ENCODE measurements at places on chromosomes 2 and 18.

- DNase-seq: peak; percentile 96
Measured at GRCh38 chr2:41928526-41928925, 119.3 kb upstream of the PKDCC start.

- DNase-seq: no peak
Measured at GRCh38 chr18:43780782-43781340, 503.6 kb upstream of the SYT4 start.

DNA sequence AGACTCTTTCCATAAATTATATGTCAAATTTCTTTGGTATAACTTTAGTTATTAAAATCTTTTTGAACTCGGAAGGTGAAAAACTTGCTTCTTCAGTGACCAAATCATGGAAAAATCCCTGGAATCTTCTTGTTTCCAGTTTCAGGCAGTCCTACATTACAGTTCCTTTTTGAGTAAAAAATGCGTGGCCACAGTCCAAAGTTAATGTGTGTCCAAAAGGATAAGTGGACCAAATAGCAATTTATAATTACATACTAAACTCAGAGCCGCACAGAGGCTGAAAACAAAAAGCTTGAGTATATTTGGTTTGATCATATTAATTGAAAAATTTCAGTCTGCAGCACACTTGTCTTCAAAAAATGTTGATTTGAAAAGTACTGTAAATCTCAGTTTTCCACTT is 28.4 kb upstream of the DYNC2LI1 start:
- no peak for DNase-seq

DNA sequence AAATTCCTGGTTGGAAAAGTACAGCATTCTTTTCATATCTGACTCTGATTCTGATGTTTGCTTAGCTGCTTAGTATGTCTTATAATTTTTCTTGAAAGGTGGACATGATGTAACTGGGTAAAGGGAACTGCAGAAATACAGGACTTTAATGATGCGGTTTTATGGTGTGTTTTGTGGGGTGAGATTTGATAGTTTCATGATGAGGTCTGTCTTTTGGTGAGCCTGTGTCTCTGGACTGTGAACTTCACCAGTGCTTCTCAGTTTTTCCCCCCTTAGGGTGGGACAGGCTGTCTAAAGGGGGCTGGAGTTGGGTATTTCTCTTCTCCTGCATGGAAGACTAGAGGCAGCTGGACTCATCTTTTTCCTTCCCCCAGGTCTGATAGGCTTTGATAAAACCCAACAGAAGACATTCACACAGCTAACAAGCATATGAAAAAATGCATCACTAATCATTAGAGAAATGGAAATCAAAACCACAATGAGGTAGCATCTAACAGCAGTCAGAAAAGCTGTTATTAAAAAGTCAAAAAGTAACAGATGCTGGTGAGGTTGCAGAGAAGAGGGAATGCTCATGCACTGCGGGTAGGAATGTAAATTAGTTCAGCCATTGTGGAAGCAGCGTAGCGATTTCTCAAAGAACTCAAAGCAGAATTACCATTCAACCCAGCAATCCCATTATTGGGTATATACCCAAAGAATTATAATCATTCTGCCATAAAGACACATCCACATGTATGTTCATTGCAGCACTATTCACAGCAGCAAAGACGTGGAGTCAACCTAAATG is 77.6 kb downstream of the EPC2 start:
- no peak for DNase-seq

GRCh38 chr18:21362831-21363230 is 120.8 kb downstream of the GREB1L start:
- no peak for DNase-seq

- DNase-seq: no peak
Measured at GRCh38 chr2:142997231-142997630, 119.8 kb downstream of the KYNU start.

GRCh38 chr2:239790721-239791120 is 234.4 kb downstream of the NDUFA10 start:
- no peak for DNase-seq

GRCh38 chr2:121810959-121811853 is 55.8 kb downstream of the TSN start:
- peak; percentile 46 for DNase-seq

GRCh38 chr2:197925204-197925603 is 120.8 kb downstream of the PLCL1 start:
- DNase-seq: no peak

GRCh38 chr2:173048897-173049661 is 26.6 kb upstream of the MAP3K20 start:
- DNase-seq: peak; percentile 91

GRCh38 chr2:58939388-58939787 is 698.3 kb upstream of the FANCL start:
- no peak for DNase-seq

DNA sequence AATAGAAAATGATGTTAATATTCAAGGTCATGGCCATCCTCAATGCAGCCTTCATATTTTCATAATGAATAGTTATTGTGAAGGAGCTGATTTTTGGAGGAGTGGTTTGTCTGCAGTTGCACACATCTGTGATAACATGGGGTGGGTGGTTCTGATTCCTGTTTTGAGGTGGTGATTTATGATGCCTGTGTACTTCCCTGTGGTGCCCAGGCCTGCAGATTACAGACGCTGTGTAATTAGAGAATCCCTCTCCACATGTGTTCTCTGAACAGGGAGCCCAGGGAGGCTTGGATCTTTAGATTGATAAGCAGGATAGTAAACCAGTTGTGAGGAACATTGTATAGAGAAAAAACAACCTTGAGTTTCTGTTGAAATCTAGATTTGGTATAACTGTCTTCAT is 117.5 kb downstream of the AGAP1 start:
- no peak for DNase-seq

GRCh38 chr2:7011356-7012083 is 94.3 kb downstream of the RNF144A start:
- DNase-seq: no peak

DNA sequence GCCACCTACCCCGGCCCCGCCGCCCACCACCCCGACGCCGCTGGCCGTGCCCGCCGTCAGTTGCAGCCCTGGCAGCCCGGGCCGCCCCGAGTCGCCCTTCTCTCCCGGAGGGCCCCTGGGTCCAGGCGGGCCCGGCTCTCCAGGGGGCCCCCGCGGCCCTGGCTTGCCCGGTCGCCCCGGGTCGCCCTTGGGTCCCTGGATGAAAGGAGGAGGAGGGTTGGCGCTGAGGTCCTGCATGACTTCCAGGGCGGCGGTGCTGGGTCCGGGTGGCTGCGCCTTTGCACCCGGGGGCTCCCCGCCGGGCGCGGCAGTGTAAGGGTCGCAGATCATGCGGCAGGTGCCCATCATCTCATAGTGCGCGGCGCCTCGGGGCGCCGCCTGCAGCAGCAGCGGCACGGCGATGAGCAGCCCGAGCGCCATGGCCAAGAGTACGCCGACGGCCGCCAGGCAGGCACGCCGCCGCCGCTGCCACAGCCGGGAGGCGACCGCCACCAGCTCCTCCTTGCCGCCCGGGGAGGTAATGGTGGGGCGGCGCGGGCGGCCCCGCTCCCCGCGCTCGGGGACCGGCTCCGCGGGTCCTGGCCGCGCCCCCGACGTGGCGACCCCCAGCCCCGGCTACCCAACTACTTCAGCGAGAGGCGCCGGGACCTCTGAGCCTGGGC is 570 bp downstream of the C1QL2 start:
- DNase-seq: no peak

DNA sequence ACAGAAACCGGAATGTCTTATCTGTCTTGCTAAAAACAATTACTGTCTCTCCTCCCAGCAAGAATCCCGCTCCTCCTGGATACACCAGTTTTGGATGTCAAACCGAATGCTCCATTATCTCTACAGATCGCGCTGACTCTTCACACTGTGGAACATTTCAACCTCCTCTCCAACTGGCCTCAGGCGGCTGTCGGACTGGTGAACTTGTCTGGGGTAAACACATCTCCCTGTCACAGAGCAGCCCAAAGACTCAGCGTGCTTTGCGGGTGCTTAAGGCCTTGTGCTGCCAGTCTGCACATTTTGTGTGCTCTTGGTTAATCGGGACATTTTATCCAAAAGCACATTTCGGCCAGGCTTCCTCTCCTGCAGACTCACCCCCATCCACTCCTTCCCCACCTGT is 173.1 kb downstream of the ICOS start:
- no peak for DNase-seq

GRCh38 chr2:202140522-202141252 is 67.6 kb downstream of the KIAA2012 start:
- DNase-seq: no peak

DNA sequence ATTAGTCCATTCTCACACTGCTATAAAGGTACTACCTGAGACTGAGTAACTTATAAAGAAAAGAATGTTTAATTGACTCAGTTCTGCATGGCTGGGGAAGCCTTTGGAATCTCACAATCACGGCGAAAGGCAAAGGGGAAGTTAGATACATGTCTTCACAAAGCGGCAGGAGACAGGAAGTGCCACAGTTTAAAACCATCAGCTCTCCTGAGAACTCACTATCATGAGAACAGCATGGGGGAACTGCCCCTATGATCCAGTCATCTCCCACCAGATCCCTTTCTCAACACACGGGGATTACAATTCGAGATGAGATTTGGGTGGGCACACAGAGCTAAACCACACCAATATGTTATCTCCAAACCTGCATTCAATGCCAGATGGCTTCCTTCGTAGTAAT is 716.1 kb downstream of the DCC start:
- DNase-seq: no peak

GRCh38 chr2:9744256-9745004 is 98.8 kb upstream of the TAF1B start:
- no peak for DNase-seq

DNA sequence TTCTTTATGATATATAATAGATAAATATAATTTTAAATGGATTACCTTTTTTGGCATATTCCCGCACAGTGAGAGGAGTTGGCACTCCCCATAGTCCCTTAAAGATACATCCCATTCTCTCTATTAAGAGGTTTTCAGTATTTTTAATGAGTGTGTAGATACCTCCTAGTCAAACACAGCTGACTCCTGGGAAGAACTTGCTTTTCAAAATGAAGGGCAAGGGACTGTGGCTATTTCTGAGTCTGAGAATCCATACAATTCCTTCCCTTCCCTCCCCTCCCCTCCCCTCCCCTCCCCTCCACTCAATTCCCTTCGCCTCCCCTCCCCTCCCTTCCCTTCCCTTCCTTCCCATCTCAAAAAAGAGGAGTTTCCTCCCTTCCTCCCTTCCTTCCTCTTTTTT is 93.5 kb downstream of the PRPF40A start:
- no peak for DNase-seq

- DNase-seq: no peak
Measured at GRCh38 chr2:182906454-182906853, 40.0 kb upstream of the FRZB start.

- no peak for DNase-seq
Measured at GRCh38 chr2:54981385-54981784, 68.9 kb downstream of the RTN4 start.

DNA sequence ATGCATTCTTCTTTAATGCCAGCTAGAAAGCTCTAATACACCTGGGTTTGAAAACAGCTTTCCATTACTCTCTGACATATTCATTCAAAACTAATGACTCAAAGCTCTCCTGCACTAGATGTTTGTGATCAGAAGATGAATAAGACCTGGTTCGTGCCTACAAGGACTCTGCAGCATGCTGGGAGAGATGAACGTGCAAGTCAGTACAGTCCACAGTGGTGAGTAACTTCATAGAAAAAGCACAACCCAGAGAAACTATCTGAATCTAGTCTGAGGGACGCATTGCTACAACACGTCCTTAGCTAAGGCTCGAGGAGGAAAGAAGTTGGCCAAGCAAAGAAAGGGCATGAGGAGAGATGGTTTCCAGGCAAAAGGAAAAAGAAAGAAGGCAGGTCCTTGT is 234.3 kb downstream of the OSR1 start:
- DNase-seq: peak; percentile 72

GRCh38 chr2:194223218-194223617 is 1433.8 kb upstream of the SLC39A10 start:
- no peak for DNase-seq

- no peak for DNase-seq
Measured at GRCh38 chr18:13397504-13398163, 179.1 kb downstream of the LDLRAD4 start.

- DNase-seq: no peak
Measured at GRCh38 chr2:30366199-30366691, 80.8 kb upstream of the LCLAT1 start.

- peak; percentile 56 for DNase-seq
Measured at GRCh38 chr2:66574701-66575624, 140.0 kb downstream of the MEIS1 start.

- no peak for DNase-seq
Measured at GRCh38 chr2:216842636-216843035, 17.2 kb downstream of the TNP1 start.

DNA sequence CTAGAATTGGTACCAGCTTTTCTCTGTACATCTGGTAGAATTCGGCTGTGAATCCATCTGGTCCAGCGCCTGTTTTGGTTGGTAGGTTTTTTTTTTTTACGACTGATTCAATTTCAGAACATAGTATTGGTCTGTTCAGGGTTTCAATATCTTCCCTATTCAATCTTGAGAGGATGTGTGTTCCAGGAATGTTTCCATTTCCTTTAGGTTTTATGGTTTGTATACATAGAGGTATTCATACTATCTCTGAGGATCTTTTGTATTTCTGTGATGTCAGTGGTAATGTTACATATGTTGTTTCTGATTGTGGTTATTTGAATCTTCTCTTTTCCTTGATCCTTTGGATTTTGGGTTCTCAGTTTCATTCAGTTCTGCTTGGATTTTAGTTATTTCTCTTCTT is 172.1 kb upstream of the ITGA4 start:
- DNase-seq: no peak

DNA sequence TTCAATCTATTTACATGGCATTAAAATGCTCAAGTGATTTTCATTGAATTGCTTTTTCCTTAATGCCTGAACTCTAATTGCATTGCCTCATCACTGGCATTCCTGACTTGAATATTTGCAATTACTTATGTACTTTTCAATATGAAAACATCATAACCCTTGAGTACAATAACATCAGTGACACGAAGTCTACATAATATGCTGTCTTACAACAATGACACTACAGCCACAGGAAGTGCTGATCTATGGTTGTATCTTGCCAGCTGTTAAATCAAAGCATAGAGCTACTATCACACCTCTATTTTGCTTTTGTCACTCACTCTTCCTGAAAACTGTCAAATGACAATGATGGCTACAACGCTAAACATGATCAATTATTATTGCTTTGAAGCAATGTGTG is 156.9 kb downstream of the CCDC102B start:
- no peak for DNase-seq

DNA sequence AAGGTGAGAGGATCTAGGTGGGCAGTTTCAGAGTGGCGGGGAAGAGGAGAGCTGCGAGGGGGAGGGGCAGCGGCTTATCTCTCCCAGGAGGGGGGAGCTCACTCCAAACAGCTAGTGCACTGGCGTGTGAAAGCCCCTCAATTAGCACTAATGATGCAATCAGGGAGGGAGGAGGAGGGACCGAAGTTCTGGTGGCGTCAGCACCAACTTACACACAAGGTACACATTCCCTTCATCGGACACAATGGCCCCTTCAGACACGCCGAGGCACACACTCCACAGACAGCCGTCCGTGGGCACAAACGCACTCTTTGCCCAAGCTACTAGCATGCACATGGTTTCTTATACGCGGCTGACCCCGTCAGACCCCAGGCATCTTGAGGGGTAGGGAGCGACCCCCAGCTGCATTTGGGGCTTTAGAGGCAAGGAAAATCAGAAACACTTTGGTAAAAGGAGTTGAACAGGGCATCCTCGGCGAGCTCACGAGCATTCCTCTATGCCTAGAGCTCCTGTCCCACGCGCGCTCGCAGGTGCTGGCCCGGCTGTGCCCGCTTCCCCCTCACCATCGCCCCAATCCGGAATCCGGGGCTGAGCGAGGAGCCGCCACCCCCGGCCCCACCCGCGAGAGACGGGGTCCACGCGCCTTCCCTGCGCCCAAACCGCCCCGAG is 868 bp upstream of the PKDCC start:
- no peak for DNase-seq

All from PC-9 (cell line).